Stimulated activated CD8-positive, alpha-beta memory T cell treated with anti-CD3 and anti-CD28 coated beads, Interleukin-7, amount 100 ng/mL, for 48 hours (primary cell): ENCODE measurements at places on chromosomes 5 and 9.

DNA sequence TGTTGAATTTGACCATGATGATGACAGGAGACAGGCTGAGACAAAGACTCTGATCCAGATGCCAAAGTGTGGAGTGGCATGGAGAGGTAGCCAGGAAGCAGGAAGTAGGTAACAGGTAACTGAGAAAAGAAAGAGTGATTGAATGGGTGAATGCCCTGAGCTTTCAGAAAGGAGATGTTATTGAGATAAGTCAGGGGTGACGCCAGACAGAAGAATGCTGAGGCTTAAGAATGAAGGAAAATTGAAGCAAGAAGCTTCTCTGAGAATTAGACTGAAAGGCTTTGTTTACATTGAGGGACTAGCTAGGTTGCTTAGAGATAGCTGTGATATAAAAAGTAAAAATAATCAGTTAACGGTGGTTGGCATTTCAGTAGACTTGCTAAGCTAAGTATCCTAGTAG lies 165.7 kb downstream of the PSAT1 start:
- DNase-seq = no peak

DNA sequence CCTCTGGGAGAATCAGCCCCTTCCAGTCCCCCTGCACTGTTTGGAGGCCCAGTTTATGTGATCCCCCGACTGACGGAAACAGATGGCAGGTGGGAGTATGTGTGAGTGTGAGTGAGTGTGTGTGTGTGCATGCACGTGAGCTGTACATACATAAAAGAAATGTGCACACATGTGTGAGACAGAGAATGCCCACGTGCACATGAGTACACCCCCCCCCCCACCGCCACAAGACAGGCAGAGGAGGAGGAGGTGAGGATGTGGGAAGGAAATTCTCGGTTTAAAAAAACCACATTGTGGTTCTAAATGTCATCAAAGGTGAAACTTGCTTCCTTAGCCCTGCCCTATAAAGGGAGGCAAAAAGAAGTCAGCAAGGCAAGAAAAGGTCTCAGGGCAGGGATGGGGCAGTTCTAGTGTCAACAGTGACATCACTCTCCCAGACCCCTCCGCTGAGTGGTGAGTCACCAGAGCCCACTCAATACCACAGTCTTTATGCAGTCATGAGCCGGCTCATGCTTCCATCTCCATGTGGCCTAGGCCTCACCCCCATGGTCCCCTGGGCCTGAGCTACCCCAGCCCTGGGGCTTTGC lies 79.2 kb upstream of the HSPA9 start:
- peak; percentile 83 for DNase-seq

DNA sequence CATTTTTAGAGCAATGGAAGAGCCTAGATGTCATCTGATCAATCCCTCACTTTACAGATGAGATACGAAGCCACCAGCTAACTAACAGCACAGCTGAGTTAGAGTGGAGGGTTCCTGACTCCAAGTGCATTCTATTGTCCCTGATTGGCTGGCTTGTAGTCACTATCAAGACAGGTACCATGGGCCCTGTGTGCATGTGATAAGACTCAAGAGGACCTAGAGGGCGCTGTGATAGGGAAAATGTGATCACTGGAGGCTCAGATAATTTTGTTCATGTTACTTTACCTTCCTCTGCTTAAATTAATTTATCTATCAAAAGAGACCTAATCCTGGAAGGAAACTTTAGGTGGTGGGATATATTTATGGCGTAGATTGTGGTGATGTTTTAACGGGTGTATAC lies 19.5 kb upstream of the SNAPC3 start:
- no peak for DNase-seq

DNA sequence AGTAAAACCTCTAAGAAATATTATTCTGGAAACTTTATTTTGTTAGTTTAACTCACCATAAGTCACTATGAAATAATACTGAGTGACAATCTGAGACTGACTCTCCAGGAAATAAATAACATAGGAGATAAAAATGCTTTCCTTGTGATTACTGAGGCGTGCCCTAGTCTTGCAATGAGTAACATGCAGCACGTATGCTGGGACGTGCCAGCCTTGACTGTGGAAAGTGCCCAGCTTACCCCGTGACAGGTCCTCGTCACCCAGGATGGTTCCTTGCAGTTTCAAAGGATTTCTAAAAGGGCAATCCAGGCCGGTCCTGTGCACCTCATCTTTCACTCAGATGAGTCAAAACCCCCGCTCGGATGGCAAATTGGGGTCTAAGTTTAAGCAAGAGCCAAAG lies 720.8 kb upstream of the ADAMTS16 start:
- DNase-seq = no peak

DNA sequence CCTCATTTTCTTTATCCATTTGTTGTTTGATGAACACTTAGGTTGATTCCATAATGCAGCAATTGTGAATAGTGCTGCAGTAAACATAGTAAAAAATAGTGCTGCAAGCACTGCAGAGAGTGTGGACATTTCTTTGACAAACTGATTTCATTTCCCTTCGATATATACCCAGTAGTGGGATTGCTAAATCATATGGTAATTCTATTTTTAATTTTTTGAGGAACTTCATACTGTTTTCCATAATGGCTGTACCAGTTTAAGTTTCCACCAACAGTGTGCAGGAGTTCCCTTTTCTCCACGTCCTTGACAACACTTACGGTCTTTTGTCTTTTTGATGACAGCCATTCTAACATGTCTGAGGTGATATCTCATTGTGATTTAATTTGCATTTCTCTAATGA lies 138.2 kb upstream of the PLPPR1 start:
- DNase-seq = no peak

DNA sequence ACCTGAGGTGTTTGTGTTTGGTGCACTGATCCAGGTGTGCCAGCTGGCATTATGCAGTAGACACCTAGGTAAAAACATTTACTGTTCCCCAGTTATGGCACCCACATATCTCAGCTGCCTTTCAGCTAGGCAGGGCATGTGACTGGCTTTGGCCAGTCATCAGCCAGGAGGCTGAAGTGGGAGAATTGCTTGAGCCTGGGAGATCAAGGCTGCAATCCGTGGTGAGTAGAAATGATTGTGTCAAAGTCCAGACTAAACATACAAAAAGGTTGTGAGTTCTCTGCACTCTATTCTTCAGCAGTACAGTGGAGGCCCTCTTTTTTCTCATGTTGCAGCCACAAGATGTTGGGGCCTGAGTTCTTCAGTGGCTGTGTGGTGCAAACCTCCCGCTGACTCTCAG lies 3.2 kb upstream of the FBLL1 start:
- DNase-seq = no peak

- no peak for DNase-seq
Observed at GRCh38 chr5:177141496-177141895, 7.9 kb downstream of the NSD1 start.

DNA sequence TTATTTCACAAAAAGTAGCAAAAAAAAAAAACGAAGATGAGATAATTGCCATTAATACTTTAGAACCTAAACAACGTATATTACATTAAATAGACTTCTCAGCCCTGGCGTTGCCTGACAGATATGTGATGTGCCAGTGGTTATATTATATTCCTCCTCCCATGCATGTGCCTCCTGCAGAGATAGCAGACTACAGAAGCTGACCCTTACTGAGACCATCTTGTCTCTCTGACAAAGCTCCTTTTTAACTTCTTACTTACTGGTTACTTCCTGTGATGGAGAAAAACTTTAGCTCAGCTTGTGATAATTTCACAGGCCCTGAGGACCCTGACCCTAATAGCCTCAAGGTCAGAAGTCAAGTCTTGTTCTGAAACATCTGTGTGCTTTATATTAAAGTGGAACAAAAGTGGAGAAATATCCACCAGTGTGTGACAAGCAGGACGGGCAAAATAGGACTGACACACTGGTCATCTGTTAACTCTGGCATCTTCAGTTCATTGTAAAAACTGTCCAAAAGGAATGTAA lies 80.6 kb upstream of the POU5F2 start:
- DNase-seq = no peak

DNA sequence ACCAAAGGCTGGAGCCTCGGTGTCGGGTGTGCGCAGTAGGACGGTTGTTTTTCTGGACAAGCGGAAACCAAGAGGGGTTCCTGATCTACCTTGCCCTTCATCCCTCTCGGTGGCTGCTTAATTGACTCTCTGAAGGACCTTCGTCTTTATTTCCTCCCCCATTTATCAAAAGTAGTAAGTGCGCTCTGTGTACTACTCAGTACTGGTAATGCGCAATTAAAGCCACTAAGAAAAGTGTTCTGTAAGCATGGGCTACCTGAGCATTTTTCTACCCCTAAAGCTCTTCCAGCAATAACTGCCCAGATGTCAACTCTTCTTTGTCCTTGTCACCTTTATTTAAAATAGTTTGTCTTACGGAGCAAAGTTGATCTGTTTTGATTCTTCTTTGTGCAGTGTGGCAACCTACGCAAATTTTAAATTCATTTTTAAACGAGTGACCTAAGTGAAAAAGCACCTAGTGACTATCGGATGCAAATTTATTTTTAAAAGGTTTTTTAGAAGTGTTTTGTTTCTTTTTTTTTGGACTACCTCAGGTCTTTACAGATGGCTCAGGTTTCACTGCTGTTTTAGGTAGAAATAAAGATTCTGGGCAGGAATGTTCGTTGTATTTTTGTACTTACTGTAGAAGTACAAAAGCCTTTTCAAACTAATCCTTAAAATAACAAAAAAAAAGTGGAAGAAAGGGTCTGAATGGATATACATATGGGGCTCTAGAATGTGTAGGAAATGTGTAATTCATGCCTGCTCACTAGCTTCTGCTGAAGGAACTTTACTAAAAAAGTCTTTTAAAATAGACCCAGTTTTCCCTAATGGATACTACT lies 2.0 kb downstream of the JMY start:
- no peak for DNase-seq

GRCh38 chr9:98132806-98133631 lies 14.0 kb upstream of the TRIM14 start:
- no peak for DNase-seq

- DNase-seq = no peak
Observed at GRCh38 chr9:113886466-113886865, 10.4 kb downstream of the ZNF618 start.

- no peak for DNase-seq
Observed at GRCh38 chr9:20823051-20823450, 139.0 kb downstream of the FOCAD start.

GRCh38 chr9:133347515-133347984 lies 381 bp downstream of the MED22 start:
- DNase-seq = no peak

GRCh38 chr9:129252937-129253802 lies 75.1 kb upstream of the IER5L start:
- DNase-seq = no peak

- DNase-seq = no peak
Observed at GRCh38 chr5:67493676-67494075, 297.1 kb upstream of the CD180 start.

- DNase-seq = no peak
Observed at GRCh38 chr9:28801144-28801799, 1228.0 kb upstream of the C9orf72 start.

DNA sequence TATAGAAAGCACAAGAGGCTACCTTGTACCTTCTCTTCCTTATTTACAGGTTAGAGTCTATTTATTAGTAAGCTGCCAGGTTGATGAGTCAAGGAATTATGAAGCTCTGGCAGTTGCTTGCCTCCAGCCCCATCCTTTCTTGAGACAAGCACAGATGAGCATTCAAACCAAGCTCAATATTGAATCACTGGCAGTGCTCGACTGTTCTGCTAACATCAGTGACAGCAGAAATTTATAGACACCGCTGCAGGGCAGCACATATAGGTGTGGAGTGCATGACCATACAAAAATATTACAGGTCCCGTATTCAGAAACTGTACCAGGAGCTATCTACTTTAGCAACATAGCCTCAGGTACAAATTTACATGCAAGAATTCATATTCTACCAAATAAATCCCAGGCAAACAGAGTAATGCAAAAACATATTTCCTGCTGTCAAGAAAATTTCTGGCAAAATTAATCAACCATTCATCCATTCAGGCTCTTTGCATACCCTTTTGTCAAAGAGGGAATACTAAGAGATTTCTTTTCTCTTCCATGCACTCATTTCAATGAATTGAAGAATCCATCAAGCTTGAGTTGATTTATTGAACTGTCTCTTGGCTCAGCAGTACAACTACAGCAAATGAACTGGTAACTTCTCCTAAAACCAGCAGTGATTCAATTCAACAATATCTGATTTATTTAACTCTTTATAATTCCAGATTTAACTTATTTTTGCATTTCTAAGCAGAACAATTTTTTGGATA lies 26.9 kb upstream of the PCA3 start:
- no peak for DNase-seq

DNA sequence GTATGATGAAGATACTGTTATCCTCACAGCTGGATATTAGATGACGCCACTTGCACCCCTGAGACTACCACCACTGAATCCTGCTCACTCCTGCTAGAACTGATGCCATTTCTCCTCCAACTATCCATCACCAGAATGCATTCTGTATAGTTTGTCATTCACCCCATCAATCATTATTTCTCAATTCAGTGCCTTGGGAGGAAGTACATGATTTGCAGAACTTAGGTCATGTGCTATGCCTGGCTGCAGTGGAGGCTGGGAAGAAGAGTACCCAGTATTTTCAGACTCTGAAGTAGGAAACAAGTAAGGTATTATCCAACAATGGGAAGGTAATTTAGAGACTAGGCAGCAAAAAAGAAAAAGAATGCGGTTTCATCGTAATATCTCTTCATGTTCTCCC lies 26.2 kb upstream of the HSD17B4 start:
- DNase-seq = no peak

GRCh38 chr5:127665641-127666040 lies 16.8 kb downstream of the CTXN3 start:
- no peak for DNase-seq

- no peak for DNase-seq
Observed at GRCh38 chr5:172404746-172405145, 49.6 kb downstream of the SH3PXD2B start.

- DNase-seq = no peak
Observed at GRCh38 chr5:57325678-57326397, 152.0 kb downstream of the GPBP1 start.

DNA sequence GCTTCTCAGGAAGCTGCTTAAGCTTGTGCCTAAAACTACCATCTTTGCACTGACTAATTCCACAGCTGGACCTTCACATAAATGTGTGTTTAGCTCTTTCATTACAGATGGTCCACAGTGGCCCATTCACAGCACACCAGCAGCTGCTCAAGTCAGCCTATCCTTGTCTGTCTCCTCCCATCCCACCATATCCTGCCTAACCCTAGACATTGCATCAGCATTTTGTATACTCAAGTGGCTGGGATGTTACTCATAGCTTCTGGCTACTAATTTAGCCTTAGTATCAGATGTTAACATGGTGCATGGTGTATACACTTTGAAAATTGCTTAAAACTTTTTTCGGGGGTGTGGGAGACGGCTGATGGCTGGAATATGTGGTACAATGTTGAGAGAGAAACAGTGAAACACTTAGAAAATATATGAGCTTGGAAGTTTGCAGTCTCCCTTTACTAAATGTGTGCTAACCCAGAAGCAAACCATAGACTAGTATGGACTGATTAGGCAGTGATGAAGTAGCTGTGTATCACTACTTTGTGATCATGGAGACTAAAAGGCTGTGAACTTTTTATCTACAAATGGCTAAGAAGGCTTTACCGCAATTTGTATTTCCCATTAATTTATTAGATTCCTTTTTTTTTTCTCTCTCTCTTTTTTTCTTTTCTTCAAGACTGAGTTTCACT lies 83.1 kb downstream of the JMY start:
- no peak for DNase-seq
